ENCODE measurements at places on chromosomes 11 and 22.

DNA sequence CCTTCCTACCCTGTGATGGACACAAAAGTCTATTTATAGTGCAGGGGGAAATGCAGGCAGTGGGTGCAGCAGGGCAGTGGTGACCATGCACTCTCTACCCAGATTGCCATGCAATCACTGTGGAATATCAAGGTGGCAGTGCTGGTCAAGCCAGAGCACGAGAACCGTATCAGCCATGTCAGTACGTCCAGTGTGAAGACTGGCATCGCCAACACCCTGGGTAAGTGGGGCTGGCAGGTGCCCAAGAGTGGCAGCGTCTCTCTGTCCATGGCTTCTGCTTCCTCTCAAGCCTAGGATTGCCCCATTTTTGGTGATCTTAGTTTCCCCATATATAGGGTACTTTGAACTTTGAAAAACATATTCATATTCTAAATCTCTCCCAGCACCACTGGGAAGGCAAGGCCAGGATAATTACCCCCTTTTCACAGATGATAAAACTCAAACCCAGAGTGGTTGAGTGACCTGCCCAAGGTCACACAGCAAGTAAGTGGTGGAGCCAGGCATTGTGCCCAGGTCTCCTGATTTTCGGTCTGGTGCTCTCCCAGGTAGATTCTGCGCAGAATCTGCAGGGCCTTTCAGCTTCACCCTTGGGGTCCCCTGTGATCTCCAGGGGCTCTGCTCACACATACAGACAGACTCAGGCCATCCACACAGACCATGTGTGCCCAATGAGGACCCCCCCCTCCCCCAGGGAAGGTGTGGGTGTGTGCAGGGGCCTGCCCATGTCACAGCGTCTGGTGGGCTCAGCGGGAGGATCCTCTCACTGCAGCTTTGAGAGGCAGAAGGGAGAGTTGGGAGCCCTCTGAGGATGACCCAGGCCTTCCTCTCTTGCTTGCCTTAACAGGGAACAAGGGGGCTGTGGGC lies 7.1 kb downstream of the INPPL1 start:
- no peak for DNase-seq

DNA sequence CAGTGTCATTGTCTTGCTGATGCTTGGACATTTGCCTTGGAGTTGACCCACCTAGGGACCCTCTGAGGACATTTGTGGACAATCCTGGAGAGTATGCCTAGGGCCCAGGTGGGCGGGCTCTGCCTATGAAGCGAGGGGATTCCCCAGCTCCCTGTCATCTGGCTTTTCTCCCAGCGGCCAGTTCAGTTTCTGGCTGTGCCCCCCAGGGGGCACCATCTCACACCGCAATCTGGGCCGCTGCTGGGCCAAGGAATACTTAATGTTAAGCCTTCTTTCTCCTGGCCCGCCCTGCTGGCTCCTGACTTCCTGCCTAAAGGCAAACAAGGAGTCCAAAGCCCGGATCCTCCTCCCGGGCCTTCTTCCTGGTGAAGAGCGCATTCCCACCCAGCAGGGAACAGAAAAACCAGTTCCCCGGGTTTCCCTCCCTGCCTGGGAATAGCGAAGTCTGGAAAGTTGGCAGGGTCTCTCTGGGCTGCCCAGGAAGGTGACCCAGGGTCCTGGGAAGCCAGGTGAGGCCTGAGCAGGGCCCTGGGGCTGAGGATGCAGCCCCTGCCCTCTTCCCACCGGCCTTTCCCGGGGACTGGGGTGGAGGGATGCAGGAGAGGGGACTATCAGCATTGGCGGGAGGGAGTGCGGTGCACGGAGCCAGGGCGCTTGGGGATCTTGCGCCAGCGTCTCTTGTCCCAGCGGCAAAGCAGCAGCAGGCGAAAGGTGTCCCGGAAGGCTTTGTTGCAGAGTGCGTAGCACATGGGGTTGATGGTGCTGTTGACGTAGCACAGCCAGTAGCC lies 11.9 kb downstream of the CHRM1 start:
- DNase-seq: no peak

- DNase-seq: no peak
Observed at GRCh38 chr11:453564-453963, 3.5 kb downstream of the PTDSS2 start.

DNA sequence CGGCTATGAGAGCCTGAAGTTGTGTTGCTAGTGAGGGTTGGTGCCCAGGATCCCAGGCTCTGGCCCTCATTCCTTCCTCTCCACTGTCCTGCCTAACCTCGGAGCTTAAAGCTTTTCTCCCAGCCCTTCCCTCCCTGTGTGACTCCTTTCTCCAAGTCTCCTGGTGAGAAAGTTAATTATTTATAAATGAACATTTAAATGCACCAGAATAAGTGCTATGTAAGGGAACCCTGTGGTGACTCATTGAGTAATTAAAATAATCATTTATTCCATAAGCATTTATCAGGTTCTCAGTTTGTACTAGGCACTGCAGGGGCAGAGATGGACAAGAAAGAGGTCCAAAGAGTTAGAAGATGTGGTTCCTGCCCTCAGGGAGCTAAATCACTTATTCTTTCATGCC lies 89.1 kb upstream of the ISX start:
- DNase-seq: no peak

GRCh38 chr11:107172996-107173395 lies 154.7 kb upstream of the GUCY1A2 start:
- DNase-seq: no peak

DNA sequence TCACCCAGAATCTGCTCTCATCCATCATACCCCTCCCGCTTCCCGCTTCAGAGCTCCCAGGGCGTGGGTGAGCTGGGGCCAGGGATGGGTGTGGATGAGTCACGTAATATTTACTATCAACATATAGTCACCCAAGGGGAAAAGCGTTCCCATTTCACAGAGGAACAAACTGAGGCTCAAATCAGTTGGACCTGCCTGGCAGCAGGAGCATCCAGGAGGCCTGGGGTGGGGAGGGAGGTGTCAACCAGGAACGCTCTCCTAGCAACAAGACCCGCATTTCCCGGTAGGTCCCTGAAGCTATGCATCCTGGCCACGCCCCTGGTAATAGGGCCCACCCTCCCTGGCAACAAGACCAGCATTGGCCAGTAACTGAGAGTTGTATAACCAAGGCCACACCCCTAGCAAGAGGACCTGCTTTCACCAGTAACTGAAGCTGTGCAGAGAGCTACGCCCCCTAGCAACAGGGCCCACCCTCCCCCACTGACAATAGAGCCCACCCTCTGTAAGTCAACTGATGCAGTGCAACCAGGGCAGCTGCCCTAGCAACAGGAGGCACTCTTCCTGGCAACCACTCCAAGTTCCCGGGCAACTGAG lies 32.7 kb upstream of the TXNRD2 start:
- no peak for DNase-seq

GRCh38 chr11:29310725-29311342 lies 706.0 kb downstream of the KCNA4 start:
- DNase-seq: no peak

GRCh38 chr22:20230777-20231420 lies 37.2 kb downstream of the RTN4R start:
- no peak for DNase-seq

DNA sequence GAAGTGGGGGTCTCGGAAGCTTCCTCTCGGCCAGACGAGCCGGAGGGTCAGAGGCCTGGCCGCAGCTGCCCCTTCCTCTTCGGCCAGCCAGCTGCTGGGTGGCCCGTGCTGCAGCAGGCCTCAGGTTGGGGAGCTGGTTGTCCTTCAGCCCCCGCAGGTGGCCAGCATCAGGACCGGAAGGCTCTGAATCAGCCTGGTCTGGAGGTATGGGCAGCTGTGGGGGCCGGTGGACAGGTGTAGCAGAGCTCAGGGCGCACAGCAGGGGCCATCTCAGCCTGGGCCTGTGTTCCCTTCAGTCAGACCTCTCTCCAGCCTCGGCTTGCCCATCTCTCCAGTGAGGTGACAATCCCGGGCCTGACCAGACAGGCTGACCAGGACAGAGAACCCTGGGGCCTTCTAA lies 13.9 kb upstream of the TBX1 start:
- no peak for DNase-seq

- no peak for DNase-seq
Observed at GRCh38 chr22:50056214-50056972, 1.7 kb downstream of the TTLL8 start.

DNA sequence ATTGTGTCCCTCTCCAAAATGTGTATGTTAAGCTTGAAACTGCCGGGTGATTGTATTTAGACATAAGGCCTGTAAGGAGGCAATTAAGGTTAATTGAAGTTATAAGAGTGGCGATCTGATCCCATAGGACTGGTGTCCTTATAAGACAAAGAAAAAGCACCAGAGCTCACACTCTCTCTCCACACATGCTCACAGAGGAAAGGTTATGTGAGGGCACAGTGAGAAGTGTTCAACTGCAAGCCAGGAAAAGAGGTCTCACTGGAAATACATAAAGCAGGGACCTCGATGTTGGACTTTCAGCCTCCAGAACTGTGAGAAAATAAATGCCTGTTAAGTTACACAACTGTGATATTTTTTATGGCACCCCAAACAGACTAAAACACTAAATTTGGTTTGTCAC lies 1233.8 kb upstream of the CNTN5 start:
- no peak for DNase-seq

DNA sequence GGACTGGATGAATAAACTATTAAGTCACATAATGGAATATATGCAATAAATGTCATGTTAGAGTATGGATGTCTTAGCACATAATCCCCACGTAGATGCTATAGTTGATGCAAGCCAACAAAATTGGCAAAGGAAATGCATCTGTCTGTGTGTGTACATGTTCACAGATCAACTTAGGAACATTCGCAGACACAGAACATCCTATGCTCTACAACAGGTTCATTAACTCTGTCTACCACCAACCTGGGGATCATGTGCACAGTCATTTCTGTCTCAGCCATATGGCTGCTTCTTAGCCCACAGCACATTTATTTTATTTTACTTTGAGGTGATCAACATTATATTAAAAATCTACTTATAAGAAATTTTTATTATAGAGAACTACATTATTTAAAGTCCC lies 4.9 kb downstream of the MSANTD4 start:
- DNase-seq: no peak

- DNase-seq: no peak
Observed at GRCh38 chr22:24867323-24868022, 61.5 kb downstream of the SGSM1 start.

DNA sequence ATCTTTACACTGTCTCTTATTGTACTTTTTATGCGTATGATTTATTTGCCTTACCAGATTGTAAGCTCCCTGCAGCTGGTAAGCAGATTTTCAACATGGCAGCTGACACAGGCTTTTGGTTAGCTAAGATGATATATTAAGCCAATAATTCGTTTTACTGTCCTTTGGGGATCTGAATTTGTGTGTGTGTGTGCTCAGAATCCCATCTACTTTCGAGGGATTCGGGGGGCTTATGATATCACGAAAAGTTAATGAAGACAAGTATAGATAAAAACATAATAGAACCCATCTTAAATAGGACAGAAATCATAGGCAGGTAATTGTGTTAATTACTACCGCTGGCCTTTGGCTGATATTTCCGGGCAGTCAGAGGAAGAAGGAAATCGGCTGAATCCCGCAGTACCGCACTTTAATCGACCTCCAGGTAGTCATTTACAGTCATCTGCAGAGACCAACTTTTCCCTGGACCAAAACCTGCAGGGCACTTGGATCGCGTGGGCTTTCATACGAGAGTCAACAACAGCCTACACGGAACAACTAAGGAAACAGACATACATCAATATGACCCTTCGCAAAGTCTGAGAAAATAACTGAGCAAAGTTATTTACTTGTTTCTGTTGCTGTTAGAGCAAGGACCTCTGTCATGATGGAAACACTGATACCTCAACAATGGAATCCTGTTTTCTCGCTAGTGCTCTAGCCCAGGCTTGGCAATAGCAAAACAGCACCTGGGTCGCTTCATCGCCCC lies 802 bp downstream of the KBTBD3 start:
- DNase-seq: no peak

DNA sequence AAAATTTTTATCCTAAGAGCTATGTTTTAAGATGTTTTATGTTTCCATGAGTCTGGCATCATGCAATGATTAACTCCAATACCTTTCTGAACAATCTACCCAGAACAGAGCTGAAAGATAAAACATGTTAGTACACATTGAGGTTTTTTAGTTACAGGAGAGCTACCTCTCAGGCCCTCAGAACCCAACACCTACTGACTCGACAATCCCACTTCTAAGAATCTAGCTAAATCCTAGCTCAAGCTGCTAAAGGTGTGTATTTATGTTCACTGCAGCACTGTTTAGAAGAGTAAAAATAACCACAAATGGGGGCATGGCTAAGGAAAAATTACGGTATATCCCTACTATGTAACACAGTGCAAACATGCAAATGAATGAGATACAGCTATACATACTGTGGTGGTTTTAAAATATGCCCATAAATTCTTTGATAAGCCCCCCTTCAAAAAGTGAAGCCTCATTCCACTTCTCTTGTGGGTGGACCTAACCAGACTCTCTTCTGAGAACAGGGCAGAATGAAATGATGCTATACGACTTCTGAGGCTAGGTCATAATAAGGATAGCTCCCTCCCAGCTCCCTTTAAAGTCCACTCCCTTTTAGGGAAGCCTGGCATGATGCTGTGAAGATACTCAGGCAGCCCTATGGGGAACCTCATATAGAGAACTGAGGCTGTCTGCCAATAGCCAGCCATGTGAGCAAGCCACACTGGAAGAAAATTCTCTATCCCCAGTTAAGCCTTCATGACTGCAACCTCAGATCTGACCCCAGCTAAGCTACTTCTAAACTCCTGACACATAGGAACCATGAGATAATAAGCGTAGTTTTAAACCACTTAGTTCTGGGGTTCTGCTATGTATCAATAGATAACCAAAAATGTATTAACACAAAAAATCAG lies 29.5 kb downstream of the TMEM123 start:
- no peak for DNase-seq

GRCh38 chr22:32142600-32142999 lies 16.5 kb downstream of the C22orf42 start:
- no peak for DNase-seq

DNA sequence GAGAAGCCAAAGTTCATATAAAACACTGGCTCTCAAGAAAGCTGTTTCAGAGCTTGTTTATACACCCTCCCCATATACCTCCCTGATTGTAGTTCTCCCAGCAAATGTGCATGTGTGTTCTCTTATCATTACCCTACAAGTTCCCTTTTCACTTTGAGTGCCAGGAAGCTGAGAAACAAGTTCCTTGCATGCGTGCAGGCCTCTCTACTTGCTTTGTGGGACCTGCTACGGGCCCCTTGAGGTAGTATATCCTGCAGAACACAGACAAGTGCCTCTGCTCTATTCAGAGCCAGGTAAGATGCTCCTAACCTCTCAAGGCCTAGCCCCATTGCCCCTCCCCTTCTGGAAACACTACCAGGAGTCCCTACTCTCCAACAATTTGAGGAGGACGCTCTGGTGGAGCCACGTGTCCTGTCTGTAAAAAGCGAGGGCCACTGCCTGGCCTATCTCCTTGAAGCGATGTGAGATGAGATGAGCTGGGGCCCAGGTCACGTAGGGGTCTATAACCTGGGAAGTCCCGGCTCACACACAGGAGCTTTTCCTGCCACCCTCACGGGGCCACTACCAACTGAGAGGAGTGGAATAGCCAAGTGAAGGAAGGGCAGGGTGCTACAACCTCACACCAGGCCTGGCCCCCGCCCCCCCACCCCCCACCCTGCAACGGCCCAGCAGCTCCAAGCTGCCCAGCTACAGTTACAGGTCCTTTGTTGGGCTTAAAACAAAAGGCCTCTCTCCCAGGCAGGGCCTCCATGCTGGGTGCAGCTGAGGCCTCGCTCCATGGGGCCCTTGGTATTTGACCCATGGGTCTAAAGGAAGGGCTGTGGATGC lies 2.6 kb upstream of the ATP5MGL start:
- DNase-seq: no peak

GRCh38 chr11:117410861-117411710 lies 83.4 kb downstream of the CEP164 start:
- DNase-seq: no peak
